ENCODE measurements at places on chromosomes 12 and 14.

DNA sequence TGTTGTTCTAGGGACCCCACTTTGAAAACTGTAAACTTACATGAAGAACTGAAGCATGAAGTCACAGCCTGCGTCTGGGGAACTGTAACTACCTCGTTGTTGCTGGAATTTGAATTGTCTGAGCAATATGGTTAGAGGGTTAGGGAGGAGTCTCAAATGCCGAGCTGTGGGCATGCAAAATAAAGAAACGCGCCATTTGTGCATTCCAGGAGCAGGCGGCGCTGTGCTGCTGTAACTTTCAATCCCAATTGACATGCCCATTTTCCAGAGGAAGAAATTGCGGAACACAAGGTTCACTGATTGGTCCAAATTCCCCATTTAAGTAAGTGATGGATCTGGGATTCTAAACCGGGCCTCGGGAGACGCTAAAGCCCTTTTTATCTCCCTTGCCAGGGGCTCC is 61.3 kb downstream of the ZNF664 start:
- DNase-seq = no peak

DNA sequence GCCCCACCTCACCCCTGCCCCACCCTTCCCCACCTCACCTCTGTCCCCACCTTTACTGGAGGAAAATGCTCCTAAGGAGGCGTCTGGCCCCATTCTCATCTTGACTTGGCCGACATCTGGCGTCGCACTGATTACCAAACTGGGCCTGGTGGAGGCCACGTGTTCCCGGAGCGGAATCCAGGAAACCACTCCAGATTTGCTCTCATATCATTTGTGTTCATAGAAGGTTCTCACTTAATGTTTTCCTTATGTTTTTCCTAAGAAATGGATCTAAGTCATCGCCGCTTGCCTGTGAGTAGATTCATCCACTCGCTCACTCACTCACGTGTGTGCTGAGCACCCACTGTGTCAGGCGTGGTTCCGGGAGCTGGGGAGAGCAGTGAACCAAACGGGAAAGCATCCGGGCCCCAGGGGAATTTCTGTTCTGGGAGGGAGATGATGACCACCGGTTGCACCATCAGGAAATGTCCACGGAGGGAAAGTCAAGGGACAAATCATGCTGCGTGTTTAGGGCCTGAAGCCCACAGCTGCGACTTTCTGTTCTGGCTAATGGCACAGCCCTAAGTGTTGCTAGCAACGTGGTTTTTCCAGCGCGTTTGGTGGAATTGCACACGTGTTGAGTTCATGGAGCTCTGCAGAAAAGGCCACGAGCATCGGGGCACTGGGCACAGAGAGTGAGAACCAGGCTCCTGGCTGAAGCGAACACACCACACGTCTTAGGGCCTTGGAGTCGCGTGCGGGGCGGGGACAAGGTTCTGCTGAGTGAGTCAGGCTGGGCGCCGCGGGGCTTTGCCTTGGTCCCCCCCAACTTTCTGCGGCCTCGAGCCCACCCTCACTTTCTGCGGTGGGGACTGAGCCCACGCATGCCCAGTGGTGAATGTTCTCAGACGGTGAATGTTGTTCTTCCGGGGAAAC is 57.7 kb downstream of the ADGRD1 start:
- no peak for DNase-seq

GRCh38 chr12:65568517-65568916 is 255.8 kb upstream of the HMGA2 start:
- peak; percentile 80 for DNase-seq

GRCh38 chr14:68784978-68785533 is 7.8 kb downstream of the ZFP36L1 start:
- DNase-seq = peak; percentile 78

- DNase-seq = no peak
These were observed 14.4 kb upstream of the FIGNL2 start for GRCh38 chr12:51862947-51863346.

- DNase-seq = no peak
These were observed 9.3 kb upstream of the ACOT6 start for GRCh38 chr14:73602994-73603393.

- no peak for DNase-seq
These were observed 38.0 kb upstream of the DHRS4 start for GRCh38 chr14:23915559-23915958.

DNA sequence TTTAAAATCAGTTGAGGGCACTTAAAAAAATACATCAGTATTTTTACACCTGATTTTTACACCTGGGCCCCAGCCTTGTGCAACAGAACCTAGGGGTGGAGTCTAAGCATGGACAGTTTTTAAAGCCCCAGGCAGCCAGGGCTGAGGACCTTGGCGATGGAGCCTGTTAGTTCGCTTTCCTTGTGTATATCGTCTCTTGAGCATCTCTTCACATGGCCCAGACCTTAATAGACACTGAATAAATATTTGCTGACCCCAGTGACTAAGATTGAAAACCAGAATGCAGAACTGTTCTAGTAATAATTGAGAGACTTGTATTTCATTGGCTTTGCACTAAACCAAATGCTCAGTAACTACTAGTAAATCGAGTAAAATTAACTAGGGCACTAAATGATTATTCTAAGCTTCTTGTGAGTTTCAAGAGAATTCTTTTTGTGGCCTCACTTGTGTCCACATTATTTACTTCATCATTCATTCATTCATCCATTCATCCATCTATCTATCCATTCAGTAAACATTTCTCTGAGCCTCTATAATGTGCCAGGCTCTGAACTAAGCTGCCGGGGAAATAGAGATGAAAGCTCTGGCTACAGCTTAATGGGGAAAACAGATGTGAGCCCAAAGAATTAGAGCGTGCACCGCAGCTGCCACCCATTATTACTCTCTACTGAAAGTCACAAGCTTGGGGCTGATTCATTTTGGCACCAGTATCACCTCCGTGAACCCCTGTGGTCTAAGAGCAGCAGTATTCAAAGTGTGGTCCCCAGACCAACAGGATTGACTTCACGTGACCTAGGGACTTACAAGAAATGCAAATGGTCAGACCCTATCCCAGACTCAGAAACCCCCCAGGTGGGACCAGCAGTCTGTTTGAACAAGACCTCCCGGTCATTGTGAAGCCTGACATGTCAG is 30.7 kb upstream of the BCL7A start:
- DNase-seq = peak; percentile 53

- peak; percentile 39 for DNase-seq
These were observed 84.0 kb downstream of the SYNE3 start for GRCh38 chr14:95432144-95433093.

GRCh38 chr12:105485321-105485910 is 154.9 kb downstream of the C12orf75 start:
- DNase-seq = peak; percentile 90

DNA sequence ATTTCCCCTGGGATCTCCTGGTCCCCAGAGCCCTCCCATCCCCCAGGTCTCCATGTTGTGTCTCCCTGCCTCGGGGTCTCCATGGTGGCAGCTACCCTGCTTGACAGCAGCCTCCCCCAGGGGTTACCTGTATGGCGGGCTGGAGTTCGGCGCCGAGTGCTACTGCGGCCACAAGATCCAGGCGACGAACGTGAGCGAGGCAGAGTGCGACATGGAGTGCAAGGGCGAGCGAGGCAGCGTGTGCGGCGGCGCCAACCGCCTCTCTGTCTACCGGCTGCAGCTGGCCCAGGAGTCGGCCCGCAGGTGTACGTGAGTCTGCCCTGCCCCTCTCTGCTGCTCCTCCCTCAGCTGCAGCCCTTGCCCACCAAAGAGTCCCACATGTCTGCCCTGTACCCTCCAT is 80.9 kb downstream of the WSCD2 start:
- no peak for DNase-seq

DNA sequence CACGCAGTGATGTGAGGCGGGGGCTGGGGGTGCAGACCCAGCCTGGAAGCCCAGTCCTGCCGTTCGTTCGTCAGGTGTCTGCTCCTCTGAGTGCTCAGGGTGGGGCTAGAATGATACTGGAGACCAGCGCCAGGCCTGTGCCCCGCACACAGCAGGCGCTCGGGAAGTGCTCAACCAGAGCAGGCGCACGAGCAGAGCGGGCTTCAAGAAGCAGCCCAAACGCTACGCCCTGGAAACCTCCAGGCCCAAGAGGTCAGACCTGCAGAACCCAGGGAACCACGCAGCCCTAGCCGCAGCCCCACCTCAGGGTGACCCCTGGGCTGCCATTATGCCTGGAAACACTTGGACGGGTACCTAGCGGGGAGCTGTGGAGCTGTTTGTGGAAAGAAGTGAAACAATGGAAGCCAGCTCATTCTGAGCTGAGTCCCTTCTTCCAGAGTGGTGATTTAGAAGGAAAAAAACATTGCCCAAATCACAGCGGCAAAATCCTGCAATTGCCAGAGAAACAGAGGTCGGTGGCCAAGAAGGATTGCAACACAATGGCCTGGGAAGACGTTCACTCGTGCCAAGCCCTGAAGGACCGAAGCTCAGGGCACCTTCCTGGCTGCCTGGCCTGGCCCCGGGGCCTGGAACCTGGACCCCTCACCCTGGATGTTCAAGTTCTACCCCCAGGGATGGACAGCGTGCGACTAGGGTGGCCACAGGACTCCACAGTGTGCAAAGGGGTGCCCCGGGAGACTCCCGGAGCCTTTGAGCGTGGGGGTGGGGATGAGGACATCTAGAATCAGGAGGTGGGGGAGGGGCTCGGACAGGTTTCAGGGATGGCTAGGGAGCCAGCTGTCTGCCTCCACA is 40.4 kb upstream of the DIO3 start:
- DNase-seq = no peak

- peak; percentile 95 for DNase-seq
These were observed at the start of gene SUOX for GRCh38 chr12:55996715-55997534. Gene SUOX (plus strand): TSS chr12:55997276. CDS start chr12:56002222, 4,946 bp downstream.

DNA sequence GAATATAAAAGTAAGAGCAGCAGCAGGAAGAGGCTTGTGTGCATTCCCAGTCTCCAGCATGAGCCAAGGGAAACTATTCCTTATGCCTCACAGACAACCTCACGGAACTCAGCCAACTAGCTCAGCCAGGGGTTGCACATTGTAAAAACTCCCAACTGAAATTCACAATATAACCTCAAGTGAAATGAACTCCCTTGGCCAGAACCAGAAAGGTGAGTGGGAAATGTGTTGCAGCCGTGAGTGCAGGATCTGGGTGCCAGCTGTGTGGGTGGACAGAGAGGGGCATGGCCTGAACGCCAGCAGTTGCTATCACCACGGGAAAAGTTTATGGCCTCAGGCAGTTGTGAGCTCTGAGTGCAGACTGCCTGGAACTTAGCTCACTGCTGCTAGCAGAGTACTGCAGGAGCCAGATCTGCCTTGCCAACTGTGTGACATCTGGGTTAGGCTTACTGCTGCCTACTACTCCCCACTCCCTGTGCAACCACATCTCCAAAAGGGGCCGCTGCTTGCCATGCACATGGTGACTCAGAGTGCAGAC is 2.3 kb upstream of the CLEC1A start:
- DNase-seq = peak; percentile 64

DNA sequence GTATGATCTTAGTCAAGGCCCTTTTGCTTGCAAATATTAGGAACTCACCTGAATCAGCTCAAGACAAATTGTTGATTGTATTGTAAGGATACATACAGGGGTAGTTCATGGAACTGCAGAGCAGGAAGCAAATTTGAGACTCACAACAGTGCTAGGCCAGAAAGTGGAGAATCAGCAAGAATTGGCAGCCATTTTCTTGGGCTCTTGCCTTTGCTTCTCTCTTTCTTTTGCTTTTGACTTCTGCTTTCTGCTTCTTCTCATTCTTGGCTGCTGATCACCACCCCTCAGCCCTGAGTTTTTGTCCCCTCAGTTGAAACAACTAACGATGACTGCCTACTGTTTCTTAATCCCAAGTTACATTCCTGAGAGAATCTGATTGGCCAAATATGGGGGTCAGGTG is 34.8 kb downstream of the KCNK13 start:
- DNase-seq = no peak

DNA sequence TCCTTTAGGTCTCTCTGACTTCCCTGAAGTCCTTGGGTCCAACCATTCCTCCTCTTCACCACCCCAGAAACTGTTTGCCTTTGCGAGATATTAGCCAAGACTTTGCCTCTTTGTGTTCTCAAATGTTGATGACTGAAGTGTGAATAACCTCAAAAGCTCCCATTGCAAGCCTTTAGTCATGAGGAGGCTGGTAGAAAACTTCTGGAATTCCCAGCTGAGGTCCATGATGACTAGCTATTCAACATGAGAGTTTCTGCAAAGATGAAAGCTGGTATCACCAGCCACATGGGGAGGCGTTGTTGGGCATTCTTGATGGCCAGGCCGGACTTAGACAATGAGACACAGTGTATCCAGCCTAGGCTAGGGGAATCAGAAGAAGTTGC is 111.7 kb downstream of the TBX5 start:
- peak; percentile 40 for DNase-seq

- no peak for DNase-seq
These were observed 36.2 kb downstream of the PRIMA1 start for GRCh38 chr14:93751946-93752655.
